ENCODE measurements at places on chromosomes 7 and 10.

- no peak for DNase-seq
These were observed 8.1 kb downstream of the DNAH11 start for GRCh38 chr7:21550821-21551531.

DNA sequence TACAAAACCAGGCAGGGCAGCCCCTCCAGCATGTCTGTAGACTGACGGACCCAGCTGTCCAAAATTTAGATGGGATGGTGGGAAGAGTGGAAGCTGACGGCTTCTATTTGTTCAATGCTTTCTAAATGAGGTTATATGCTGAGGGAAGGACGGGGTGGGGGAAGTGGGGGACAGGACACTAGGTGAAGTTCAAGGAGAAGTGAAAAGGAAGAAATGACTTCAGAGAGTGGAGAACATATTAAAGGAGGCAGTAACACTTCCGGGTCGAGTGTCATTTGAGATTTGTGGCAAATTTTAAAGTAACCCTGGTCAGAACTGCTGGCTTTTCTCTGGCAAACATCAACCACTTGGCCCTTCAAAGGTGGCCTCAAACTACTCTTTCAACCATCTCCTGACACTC, 9.4 kb downstream of the PIP4K2A start:
- no peak for DNase-seq

GRCh38 chr7:73779517-73779916, 9.4 kb upstream of the CLDN3 start:
- DNase-seq, result no peak

DNA sequence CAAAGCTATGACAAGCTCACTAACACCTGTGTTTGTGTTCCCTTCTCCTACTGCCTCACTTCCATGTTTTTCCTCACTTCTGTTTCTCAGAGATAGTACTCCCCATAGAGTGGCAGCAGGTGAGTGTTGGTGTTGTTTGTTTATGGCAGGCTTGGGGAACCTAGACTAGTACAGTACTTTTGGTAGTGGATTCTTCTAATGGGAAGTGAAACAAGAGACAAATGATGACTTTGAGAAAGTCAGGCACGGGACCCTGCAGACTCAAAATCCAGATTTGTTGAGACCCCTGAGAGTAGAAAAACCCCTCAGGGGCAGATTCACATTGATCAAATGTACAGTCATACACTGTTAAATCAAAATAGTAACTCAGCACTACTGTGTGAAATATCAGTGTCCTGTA, 6.4 kb upstream of the CFAP69 start:
- no peak for DNase-seq

DNA sequence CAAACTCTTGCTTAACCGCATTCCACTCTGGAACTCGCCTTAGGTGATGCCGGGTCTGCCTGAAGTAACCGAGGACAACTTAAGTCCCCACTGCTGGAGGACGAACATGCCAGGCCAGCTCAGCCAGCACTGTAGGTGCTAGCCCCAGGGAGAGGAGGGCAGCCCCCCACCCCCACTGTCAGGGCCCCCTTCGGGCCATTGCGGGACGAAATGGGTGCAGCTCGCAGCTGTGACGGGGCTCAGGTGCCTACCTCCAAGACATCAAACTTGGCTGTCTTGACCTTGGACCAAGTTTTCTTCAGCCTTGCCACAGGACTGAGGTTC, 60.4 kb downstream of the CSGALNACT2 start:
- DNase-seq, result no peak

DNA sequence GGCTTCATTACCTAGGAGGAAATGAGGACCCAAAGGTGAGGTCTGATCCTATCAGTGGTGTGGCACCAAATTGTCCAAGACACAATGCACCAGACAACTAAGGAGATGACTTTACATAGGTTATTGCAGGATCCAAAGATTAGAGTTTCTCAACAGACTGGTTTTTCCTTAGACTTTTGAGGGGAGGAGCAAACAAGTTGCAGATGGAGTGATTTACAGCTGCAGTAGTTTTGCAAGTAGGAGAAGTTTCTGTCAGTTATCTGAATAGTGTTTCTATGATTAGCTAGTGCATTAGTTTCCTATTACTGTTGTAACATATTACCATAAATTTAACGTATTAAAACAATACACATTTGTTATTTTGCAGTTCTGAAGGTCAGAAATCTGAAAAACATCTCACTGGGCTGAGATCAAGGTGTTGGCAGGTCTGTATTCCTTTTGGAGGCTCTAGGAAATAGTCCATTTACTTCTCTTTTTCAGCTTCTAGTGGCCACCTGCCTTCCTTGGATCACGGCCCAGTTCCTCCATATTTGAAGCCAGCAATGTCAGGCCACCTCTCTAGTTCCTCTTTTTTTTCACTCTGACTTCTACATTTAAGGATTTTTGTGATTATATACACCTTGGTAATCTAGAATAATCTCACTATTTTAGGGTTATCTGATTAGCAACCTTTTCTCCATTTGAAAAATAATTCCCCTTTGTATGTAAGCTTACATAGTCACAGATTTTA, 994.9 kb downstream of the REEP3 start:
- no peak for DNase-seq

DNA sequence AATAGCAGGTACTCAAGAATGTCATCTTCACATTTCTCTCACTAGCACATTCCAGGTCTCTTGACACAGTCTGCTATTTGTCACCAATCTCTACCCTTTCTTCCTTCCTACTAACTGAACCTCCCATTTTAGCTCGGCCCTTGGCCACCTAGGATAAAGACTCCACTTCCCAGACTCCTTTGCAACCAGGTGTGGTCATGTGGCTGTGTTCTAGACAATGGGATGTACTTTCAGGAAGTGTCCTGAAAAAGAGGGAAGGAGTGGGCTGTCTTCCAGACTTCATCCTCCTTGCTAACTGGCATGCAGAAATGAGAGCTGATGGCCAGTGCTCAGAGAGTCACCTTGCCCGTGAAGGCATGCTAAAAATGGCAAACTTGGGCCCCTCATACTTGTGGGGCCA, 139.2 kb downstream of the AMPH start:
- no peak for DNase-seq

DNA sequence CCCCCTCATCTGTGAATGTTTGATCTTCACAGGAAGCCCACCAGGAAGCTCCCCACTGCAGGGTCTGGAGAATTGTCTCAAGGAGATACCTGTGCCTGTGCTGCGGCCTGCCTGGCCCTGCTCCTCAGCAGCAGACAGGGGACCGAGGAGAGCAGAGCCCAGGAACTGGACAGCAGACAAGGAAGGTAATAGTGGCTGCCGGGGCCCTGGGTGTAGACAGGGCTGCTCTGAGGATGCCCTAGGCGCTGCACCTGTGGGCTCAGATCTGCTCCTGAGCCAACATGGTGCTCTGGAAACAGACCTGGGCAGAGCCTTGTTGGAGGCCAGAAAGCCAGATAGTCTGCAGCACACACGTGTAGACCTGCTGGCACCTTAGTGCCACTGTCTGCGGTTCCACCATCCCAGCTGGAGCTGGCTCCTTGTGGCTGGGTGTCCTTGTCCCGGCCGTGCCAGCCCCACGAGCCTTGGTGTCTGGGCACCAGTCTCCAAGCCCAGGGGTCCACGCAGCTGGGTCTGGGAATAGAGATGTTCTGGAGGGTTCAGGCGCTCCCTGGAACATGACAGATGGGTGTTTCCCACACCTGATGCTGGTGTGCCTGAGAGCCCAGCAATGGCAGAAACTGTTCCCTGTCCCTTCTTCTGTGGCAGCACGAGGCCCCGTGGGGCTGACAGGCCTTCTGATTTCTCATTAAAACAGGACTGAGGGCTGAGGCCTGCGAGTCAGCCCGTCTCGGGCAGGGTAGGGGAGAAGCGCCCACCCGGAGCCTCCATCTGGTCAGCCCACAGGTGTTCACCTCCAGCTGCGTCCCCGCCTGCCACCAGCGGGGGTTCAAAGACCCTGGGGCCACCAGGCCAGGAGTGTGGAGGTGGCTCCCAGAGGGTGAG, 44.7 kb downstream of the ZNF467 start:
- DNase-seq, result no peak

GRCh38 chr7:157771-158625, 34.4 kb upstream of the FAM20C start:
- no peak for DNase-seq

DNA sequence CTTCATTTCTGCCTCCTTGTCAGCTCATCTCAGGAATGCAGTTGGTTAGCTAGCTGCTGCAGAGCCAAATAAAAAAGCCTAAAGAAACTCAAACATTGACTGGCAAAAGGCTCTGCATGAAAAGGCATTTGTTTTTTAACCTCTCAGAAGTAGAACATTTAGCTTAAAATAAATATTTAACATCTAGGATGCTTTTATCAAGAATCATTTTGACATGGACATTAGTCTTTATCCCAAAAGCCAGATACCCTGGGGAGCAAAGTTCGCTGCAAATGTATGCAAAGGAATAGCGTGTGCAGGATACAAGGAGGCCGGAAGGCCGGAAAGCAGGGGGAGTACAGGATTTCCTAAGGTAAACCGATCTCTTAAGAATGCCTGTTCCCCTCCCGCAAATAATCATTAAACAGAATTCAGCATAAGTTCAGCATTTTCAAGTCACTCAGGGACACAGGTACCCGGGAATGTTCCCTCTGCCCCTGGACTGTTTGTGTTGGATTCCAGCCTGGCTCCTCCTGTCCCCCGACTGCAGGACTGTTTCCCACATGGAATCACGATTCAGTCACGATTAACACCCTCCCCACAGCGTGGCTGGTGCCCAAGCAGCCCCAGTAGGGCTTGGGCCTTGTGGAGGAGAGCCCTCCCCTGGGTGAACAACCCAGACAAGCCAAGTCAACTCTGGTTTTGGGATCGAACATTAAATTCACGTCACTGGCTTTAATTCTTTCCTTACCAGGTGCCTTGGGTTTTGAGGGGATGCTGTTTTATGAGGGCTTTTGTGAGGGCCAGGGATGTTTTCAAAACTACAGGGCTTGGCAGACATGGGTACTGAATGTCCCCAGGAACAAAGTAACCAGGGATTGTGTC, 97.8 kb downstream of the HIPK2 start:
- no peak for DNase-seq

DNA sequence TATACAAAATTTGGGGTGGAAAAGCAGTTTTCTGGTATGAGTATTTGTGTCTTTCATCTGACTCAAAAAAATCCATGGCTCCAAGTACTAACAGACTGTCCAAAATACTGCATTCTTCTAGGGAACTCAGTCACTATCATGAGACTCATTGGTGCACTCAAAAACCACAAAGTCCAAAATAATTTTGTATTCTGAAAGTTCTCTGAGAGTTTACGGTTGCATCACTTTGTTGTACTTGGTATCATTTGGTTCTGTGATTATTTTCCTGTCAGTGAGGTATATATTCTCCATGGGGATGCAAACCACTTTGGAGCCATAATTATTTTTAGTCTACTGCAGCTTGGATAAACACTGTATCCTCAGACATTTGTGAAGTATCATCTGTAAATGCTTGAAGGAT, 28.0 kb upstream of the CABCOCO1 start:
- DNase-seq, result no peak

DNA sequence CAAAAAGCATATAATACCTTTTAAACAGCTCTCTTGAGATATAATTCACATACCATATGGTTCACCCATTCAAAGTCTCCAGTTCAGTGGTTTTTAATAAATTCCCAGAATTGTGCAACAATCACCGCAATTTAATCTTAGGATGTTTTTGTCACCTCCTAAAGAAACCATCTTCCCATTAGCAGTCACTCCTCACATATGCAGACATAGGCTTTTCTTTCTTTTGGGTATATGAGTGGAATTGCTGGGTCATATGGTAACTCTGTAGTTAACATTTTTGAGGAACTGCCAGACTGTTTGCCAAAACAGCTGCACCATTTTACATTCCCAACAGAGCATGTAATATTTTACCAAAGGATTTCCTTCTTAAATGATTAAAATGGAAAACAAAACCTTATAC, 57.0 kb downstream of the CC2D2B start:
- DNase-seq, result peak; percentile 18

- DNase-seq, result no peak
These were observed 81.8 kb downstream of the PLCE1 start for GRCh38 chr10:94075506-94075905.

DNA sequence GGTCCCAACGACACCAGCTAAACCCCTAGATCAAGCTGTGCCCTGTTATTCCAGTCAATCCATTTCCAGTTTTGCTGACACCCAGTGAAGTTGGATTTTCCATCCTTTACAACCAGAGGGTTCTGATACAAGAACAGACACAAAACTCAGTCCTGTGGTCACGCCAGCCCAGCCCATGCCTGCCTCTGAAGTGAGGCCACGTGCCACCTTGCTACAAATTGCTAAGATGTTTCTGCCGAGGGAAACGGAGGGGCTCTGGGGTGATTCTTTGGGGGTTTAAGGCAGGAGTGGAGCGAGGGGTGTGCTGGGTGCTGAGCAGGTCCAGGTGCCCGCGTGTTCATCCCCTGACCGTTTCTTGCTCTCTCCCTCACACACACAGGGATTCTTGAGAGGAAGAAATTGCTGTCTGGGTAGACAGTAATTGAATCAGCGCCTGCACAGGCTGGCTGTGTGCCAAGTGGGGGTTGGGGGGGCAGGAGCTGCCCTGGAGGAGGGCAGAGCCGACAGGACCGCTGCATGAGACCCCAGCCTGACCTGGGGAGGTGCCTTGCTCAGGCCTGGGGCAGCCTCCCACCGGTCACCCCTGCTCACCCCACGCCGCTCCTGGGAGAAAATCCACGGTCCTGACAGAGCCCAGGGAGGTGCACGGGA, 38.1 kb downstream of the ADAP1 start:
- no peak for DNase-seq

DNA sequence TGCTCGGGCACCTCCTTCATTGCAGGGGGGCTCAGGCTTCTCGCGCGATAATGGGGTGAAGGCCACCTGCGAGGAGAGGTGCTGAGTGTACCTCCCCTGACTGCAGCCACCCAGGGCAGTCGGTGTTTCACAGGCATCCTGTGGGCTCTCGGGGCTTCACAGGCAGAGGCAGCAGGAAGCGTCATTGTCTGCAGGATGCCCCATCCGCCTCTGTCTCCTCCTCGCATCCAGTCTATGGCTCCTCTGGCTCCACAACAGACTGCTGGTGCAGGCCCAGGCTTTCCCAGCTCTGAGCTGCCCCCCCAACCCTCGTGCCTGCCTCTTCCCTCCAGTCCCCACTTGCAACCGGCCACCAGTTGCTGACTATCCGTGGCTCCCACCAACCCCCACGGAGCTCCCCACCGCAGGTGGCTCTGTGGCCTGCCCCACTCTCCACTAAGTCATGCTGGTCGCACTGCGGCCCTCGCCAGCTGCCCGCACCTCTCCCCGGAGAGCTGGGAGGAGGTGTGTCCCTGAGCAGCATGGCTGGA, 36.5 kb downstream of the CAMK2B start:
- DNase-seq, result no peak

DNA sequence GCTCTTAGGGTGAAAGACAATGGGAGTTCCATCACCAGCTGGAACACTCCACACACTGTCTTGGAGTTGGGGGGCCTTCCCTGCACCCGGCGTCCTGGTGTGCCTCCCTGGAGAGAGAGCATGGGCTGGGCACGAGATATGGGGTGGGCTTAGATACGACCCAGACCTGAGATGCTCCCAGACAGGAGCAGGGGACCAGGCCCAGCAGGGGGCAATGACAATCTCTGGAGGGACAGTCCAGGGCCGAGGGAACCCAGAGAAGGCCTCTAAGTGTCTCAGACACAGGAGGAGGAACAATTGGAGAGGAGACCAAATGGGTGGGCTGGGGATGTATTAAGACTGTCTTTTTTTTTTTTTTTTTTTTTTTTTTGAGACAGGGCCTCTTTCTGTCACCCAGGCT, 40.0 kb downstream of the MYL10 start:
- DNase-seq, result no peak

All from right lung (tissue), 10 donors.